ENCODE measurements at places on chromosomes 13 and 19.
A peak's percentile ranks its signal among the peaks of the same experiment; 100 is the strongest.

- DNase-seq = no peak
Observed at GRCh38 chr19:29378126-29378525, 147.7 kb upstream of the VSTM2B start.

DNA sequence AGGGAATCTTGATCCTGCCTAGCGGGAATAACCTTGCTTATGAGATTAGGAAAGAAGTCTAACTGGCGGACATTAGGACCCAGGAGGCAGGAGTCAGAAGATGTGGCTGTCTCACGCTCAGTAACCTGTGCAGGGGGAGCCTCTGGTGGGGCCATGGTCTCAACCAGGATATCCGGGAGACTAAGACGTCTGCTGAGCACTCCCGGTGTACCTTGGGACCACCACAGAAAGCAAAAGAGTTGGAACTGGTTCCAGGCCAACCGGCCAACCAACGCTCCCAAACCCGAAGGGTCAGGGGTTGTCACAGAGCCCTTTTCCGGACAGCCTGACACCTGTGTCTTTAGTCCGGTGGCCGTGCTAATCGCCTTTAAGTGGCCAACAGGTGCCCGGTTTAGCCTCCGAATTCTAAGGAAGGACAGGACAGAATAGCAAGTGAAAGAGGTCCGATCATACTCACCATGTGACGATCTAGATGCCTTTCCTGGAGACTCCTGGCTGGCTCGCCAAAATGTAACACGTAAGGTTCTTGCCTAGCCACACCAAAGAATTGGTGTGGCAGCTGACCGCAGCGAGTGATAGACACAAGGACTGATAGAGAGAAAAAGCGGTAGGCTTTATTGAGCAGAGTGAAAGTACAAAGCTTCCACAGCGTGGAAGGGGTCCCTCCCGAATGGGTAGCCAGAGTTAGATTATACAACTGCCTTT lies 103.9 kb upstream of the DIAPH3 start:
- DNase-seq = peak; percentile 4

GRCh38 chr13:64912141-64912540 lies 2318.0 kb downstream of the PCDH9 start:
- peak; percentile 60 for DNase-seq

DNA sequence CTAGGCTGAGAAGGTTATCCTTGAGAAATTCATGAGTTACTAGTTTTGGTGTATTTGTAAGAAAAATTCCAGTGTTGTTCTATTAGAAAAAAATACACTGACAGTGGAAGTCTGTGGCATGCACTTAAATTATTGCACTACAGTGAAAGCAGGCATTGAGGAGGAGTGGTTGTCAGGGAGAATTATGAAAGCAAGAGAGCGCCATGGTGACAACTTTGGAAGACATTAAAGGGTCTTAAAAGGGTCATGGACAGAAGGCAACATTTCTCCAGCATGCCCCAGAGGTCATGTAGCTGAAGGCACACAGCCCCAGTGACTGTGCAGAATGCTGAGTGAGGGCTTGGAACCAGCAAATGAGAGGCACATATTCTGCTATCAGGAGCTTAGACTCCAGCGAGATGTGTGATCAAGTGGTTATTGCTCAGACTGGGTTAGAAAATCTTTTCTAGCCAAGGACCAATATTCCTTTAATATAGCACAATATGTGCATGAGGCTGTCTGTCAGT lies 292.7 kb downstream of the OLFM4 start:
- no peak for DNase-seq

DNA sequence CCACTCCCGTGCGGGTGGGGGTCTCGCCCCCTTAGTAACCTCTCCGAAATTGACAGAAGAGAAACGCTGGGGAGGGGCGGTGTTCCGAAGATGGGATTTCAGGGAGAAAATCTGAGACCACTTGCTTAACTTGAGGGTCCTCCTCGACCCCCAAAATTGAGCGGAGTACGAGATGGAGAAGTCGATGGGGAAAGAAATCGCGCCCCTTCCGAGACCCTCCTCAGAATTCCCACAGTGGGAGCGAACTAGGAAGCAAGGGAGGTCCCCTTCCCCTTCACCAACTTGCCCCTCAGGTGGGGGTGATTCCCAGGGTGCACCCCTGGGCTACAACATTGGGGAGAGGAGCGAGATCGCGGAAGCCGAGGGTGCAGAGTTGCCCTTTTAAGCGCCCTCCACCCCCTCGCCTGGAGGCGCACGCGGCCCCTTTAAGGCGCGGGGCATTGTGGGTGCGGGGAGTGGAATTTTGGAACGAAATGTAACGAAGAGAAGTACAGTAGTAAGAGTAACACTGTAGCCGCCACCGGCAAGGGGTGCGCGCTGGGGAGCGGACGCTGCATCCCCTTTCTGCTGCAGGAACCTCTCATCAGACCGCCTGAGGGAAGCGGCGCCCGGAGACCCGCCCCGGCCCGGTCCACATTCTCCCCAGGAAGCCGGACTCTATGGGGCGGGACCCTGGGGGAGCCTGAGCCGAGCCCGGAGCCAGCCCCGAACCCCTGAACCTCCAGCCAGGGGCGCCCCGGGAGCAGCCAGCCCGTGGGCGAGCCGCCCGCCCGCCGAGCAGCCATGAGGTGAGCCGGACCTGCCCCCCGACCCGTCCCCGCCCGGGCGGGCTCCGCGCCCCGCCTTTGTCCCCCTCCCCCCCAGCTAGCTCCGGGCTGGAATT lies at the start of gene VASP:
VASP (plus strand) TSS at position 491 of the 883 bp plus-strand sequence; CDS start at position 784, 293 bp downstream.
- peak; percentile 87 for DNase-seq

DNA sequence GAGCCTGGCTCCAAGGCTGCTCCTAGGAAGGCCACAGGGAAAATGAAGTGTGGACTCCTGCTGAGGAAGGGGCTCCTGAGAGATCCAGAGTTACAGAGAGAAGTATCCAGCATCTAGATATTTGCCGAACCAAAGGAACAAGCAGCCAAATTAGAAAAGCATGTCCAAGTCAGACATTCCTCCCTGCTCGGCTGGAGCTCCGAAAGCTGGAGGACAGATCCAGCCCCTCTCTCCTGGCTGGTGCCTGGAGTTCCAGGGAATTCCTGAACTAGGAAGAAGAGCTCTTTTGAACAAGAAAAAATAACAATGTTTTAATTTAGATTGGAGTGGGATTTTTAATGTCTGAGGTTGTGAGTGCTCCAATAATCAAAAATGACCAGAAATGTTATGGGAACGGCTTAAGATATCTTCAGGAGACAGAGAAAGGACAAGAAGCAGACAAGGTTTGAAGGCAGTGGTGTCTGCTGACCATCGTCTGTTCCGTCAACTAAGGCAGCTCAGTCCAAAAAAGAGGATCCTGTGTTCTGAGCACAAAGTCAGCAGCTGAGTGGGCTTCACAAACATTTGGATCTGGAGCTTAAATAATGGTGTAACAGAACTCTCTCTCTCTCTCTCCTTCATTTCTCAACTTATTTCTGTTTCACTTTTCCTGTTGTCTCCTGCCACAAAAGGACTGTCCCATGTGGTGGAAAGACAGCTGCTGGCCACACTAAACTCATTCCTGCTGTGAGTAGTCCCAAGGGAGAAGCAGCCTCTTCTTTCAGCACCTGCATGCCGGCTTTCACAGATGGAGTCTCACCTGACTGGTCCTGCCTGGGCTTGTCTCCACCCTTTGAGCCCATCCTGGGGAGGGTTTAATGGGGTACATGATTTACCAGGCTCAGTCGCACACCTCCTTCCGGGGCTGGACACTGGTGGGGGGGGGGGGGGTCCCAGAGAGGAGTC lies 31.5 kb upstream of the IRS2 start:
- no peak for DNase-seq

DNA sequence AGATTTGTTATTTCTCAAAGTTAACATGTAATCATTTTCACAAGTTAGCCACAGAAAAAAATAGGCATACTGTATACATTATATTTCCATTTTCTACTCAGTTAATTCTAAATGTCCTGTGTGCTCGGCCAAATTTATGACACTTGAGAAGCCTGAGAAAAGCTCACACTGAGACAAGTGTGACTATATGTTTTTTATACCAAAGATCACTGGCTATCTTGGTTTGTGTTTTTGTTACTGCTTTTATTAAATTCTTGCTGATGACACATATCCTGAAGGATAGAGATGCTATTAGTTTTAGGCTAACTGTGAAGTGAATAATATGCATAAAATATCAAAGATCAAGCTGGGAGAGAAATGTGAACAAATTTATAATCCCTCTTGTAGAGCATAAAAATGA lies 49.3 kb upstream of the IL17D start:
- DNase-seq = peak; percentile 55

DNA sequence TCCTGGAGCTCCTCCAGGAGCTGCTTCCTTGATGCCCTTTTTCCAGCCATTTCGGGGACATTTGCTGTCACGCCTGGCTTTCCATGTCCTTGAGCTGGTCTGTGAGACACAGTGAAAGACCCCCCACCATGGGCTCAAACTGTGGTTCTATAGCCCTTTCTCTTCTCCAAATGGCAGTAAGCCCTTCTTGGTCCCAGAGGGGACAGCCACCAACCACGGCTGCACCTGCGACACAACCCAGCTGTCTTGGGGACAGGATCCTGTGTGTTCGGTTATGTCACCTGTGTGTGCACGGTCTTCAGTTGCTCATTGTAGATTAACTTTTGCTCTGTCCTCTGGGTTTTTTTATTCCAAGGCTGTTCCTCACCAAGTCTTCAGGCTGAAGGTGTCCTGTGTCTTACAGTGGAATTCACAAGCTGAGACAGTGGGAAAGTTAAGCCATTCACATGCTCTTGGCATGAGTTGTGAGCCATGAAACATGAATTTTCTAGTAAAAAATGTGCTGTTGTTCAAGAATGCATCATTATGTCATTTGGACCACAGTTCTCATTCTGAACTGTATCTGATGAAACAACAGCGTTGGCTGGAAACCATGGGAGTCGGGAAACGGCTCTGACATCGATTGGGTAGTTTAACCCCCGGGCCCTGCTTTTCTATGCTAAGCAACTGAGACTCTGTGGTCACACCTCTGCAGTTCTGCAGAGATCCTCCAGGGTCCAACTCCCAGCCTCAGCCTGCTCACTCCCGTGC lies 129.5 kb upstream of the MCF2L start:
- no peak for DNase-seq

GRCh38 chr13:109586509-109587346 lies 199.7 kb downstream of the IRS2 start:
- DNase-seq = no peak

DNA sequence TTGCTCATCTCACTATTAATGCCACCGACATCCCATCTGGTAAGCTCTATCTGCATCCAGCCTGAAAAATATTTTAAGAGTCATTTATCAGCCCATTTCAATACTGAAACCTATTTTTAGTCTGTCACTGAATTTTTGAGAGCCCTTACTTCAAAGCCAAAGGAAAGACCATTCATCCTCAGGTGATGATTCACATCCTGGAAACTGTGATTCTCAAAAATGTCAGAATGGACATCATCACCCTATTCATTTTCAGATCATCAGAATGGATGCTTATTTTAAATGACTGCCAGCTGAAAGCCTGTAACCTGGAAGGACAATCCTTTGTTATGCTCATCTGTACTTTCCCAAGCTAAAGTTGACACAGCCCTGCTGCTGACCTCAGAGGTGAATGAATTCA lies 27.0 kb downstream of the TNFSF11 start:
- peak; percentile 13 for DNase-seq

DNA sequence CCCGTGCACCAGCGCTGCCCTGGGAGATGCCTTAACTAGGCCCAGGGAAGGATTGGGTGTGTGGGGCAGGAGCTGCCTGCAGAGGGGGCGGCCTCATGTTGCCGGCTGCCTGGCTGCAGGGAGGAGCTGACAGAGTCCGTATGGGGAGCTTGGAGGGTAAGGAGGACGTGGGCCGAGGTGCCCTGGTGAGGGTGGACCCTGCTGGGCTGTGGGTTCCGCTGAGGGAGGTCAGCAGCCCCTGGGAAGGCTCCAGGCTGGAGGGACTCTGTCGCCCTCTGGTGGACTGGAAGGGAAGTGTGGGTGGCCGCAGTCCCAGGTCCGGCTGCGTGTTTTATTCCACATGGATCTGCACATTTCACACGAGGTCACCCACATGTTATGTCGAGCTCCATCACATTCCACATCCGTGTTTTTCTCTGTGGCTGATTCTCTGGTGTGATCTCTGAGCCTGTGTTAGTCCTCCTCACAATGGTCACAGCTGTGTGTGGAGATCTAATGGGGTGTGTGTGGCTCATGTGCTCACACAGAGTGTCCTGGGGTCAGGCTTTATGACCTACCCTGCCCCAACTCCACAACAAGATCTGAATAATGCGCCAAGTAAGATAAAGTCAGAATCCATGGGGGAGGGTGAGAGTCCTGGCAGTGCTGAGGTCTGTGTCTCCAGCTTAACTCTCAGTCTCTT lies 1.8 kb upstream of the CEACAM8 start:
- DNase-seq = peak; percentile 52

- DNase-seq = no peak
Observed at GRCh38 chr13:35784286-35784951, 307.9 kb upstream of the MAB21L1 start.

DNA sequence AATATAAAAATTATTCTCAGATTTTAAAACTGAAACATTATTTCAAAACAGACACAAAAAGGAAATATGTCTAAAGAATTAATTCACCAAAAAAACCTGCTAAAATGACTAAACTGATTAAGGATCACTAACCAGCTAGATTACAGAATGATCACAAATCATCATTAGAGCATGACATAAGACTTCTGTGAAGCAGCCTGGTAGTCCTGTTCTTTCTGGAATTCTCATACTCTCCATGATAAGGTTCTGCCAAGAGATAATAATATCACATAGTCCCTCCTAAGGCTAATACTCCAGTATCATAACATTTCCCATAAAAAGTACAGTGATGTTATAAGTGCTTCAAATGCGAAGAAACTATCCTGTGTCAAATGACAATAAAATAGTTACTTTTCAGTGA lies 1814.9 kb downstream of the SLITRK5 start:
- DNase-seq = no peak

GRCh38 chr19:46410205-46411087 lies 2.9 kb downstream of the CCDC8 start:
- no peak for DNase-seq

GRCh38 chr19:7858109-7858770 lies 15.9 kb downstream of the PRR36 start:
- DNase-seq = no peak

DNA sequence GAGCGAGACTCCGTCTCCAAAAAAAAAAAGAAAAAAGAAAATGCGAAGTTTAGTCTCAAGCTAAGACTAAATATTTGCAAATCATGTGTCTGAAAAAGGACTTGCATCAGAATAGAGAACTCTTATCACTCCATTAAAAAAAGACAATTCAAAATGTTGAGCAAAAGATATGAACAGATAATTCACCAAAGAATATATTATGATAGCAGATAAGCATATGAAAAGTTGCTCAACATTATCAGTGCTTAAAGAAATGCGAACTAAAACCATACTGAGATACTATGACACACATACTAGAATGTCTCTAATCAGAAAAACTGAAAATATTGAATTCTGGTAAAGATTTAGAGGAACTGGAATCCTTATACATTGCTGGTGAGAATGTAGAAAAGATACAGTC lies 38.7 kb upstream of the SACS start:
- no peak for DNase-seq

GRCh38 chr19:53580871-53581835 lies 43.2 kb downstream of the ZNF331 start:
- no peak for DNase-seq

- DNase-seq = peak; percentile 92
Observed at GRCh38 chr13:73765651-73766384, 368.4 kb downstream of the KLF12 start.

All from dermis blood vessel endothelial cell (primary cell).